ENCODE measurements at places on chromosomes 3 and 15.

DNA sequence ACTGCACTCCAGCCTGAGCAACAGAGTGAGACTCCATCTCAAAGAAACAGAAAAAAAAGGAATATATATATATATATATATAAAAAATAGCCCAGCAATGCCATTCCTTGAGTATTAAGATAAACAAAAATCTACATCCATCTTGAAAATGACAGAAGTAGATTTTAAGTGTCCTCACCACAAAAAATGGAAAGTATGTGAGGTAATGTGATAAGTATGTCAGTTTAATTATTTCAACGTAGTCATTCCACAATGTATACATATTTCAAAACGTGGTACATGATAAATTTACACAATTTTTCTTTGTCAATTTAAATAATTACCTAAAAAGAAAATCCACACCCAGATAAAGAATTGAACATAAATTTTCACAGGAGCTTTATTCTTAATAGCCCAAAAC lies 54.9 kb downstream of the HCN4 start:
- DNase-seq, result no peak

GRCh38 chr3:115666920-115667737 lies 43.8 kb downstream of the GAP43 start:
- DNase-seq, result no peak

- no peak for DNase-seq
Measured at GRCh38 chr3:166005126-166005525, 167.9 kb upstream of the BCHE start.

DNA sequence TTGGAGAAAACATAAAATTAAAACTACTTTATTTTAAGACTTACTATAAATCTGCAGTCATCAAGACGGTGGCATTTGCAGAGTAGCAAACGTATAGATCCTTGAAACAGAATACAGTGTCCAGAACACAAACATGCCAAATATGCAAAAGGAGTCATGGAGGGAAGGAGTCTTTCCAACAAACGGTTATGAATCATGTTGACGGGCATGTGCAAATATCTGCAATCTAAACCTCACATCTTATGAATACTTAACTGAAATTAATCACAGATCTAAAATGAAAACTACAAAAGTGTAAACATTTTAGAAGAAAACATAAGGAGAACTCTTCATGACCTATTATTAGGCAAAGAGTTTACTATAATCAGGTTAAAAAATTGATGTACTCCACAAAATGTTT lies 69.4 kb downstream of the TFRC start:
- no peak for DNase-seq

GRCh38 chr15:30824518-30825195 lies 79.1 kb upstream of the FAN1 start:
- no peak for DNase-seq

- DNase-seq, result no peak
Measured at GRCh38 chr3:115141033-115141757, 5.9 kb downstream of the ZBTB20 start.

DNA sequence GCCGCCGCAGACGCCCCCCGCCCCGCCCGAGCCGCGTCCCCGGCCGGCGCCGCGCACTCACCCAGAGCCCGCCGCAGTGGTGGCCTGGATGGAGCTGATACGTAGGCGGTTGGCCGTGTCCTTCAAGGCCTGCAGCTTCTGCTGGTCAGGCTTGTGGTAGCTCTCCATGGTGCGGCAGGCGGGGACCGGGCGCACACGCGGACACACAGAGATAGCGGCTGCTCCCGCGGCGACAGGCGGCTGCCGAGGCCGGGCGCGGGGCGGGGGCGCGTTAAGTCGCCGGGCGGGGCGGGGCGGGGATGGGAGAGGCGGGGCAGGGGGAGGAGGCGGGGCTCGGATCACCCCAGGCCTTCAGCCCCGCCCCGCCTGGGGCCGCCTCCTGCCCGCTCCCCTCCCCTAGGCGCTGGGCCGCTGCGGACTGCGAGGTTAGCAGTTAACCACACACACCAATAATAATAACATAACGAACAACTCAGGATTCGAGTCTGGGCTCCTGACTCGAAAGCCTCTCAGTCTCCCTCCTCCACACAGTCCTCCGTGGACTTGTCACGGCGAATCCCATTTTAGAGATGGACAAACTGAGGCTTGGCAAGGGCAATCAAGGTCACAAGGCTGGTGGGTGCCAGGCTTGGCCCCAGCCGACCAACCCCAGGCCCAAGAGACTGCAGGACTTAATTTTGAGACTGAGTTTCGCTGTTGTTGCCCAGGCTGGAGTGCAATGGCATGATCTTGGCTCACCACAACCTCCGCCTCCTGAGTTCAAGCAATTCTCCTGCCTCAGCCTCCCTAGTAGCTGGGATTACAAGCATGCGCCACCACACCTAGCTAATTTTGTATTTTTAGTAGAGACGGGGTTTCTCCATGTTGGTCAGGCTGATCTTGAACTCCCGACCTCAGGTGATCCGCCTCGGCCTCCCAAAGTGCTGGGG lies at the start of gene TKT:
Gene TKT, minus strand, starts transcription at position 248 of the 929 bp plus-strand sequence. Its CDS starts 80 bp downstream, at position 168.
- DNase-seq, result peak; percentile 73

GRCh38 chr3:24678421-24678865 lies 183.8 kb upstream of the THRB start:
- no peak for DNase-seq

DNA sequence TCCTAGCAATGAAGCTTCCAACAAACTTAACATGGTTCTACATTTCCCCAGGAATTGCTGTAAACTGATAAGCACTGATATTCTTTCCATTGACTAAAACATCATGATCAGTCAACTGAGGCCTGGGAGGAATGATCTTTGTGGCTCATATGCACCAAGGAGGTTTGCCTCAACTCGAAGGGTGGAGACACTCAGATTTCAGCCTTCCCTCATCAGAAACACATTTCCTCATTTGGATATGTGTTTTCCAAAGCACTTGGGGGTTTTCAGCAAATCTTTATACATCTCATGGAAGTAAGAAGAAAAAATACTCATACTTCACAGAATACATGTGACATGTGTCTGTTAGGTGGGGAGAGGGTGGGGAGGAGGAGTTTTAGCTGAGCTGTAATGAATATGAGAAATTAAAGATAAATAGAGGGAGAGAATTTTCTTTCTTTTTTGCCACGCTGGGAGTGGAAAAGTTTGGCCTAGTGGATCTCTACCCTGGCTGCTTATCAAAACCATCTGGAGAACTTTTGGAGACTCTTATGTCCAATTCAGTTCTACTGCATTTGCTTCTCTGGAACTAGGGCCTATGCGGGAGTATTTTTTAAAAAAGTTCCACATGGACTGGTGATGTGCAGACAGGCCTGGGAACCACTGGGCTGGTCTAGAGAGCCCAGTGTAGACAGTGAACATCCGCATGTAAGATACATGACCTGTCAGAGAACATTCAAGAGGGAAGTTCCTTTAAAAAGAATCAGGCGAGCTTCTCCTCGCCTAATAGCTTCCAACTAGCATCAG lies 301.0 kb upstream of the ICE2 start:
- DNase-seq, result no peak

DNA sequence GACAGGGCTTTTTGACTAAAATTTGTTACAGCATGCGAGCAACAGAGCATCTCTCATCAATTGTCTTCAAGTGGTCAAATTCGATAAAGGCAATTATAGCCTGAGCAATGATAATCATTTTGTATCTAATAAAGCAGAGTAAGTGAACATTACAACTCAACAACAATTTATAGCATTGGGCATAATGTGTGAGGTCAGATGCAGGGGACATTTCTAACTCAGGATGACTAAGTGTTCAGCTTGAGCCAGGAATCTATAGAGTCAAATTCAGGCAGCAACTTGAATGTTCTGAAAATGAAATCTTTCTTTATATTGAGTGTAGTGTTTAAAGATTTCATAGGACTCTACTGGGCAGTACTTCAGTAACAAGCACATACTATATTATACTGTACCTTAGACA lies 1226.0 kb downstream of the ZPLD1 start:
- DNase-seq, result no peak

- DNase-seq, result no peak
Measured at GRCh38 chr15:98635848-98636247, 12.5 kb upstream of the IGF1R start.

- no peak for DNase-seq
Measured at GRCh38 chr3:127220497-127220896, 27.6 kb downstream of the PRR23E start.

GRCh38 chr3:134326126-134326525 lies 48.1 kb downstream of the AMOTL2 start:
- DNase-seq, result no peak

- no peak for DNase-seq
Measured at GRCh38 chr3:174767406-174767805, 91.7 kb upstream of the NAALADL2 start.

GRCh38 chr15:77617476-77618230 lies 15.1 kb downstream of the LINGO1 start:
- DNase-seq, result no peak

DNA sequence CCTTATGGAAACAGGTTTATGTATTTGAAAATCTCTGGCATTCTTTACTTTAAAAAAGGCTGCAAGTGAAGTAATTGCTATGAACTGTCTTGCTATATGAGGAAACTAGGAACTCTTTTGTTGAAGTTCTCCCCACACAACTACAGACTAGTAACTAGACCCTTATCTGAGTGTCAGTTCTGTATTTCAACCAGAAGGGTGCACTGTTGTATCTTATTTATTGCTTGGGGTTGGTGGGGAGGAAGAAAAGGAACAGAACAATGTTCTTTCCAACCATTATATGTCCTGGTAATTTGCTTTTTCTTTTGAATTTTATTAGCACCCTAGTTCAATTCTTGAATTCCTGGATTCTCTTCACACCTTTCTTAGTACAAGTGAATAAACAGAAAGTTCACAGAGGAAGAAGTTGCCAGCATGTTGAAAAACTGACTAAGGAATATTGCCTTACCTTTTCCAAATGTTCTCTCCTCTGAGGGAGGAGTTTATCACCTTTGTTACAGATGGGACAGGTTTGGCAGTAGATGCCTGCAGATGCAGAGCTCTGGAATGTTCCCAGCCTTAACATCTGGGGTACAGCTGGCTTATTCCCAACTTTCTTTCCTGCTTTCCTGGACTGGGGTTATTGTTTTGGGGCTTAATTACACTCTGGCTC lies 162.4 kb upstream of the CFAP20DC start:
- no peak for DNase-seq

- no peak for DNase-seq
Measured at GRCh38 chr3:94083261-94083660, 20.4 kb downstream of the NSUN3 start.

- DNase-seq, result no peak
Measured at GRCh38 chr15:31163769-31164572, 62.4 kb upstream of the TRPM1 start.

DNA sequence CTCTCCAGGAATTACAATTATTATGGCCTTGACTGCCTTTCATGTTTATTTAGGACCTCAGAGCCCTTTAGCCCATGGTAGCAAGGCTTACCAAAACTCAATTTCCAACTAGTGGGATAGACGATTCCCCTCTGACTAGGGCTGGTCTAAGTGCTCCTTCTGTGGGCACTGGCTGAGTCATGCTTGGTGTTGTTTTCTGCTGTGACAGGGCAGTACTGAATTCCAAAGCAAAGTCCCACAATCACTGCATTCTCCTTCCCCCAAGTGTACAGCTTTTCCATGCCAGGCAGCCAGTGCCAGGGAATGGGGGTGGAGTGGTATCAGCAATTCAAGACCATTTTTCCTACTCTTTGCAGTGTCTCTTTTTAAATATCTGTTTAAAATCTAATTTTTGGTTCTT lies 509.0 kb upstream of the NECTIN3 start:
- no peak for DNase-seq

GRCh38 chr3:188345223-188345622 lies 191.3 kb downstream of the LPP start:
- DNase-seq, result no peak

GRCh38 chr3:60514866-60515265 lies 736.4 kb downstream of the FHIT start:
- DNase-seq, result no peak

DNA sequence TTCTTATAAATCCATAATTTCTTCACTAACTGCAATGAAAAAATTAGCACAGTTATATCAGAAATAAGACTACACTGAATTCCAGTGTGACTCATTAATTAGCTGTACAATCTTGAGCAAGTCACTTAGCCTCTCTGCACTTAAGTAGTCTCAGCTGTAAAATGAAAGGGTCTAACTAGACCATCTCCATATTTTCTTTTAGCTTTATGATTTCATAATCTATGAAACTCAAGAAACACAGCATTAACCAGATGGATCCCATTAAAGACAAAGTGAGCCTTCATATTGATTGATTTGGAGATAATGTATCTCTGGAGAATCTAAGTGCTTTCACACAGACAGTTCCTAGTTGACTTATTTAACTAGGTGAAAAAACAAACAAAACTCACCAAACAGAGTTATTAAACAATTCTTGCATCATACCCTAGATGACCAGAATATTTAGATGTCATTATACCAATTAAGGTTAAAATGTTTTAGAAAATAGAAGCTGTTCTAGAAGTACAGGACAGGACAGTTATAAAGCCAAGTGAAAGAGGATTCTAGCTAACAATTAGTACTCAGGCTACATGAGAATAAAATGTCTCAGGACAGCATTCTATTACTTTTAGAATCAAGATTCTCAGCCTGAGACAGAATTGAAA lies 11.2 kb downstream of the CSNK1G1 start:
- no peak for DNase-seq

DNA sequence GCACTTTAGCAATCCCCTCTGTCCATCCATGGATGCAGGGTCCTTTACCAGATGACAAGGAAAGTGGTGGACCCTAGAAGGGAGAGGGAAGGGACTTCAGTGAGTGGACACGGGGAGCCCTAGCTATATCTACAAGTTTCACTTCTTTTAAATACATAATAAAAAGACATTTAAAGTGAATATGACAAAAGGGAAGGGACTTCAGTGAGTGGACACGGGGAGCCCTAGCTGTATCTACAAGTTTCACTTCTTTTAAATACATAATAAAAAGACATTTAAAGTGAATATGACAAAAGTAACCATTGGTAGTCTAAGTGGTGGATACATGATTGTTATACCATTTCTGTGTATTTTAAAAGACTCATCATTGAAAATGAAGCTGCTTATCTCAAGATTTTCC lies 81.9 kb upstream of the HES1 start:
- DNase-seq, result no peak

DNA sequence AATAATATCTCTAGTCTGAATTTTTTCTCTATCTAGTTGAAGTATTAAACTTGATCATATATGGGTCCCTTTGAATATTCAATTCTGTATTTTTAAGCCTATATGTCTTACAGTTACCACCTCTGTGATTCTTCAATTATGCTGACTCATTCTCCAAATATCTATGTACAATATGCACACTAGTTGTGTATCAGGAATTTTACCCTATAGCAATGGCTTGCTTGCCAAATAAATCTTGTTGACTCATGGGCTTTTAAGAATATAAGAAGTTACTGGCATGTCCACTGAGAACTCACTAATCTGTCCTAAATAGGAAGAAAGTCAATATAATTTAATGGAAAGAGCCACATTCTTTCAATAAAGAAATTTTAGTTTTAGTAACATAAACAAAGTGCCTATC lies 656.3 kb downstream of the RBMS3 start:
- no peak for DNase-seq

GRCh38 chr3:3783210-3783609 lies 16.0 kb upstream of the LRRN1 start:
- no peak for DNase-seq

DNA sequence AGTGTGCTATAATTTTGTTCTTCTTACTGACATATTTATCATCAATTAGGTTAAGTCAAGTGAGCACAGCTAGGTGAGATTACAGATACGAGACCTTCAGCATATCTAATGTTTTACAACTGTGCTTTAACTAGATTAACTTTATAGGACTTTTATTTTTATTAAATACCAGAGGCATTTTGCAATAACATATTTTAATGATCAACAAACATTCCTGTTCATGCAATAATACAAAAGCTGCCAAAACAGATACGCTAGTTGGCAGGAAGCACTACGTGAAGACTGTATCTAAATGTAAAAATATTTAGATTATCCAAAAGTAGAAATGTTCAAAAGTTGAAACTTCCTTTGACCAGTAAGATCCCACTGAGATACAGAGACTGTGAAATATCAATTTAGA lies 139.1 kb downstream of the CBLB start:
- DNase-seq, result no peak
